ENCODE measurements at places on chromosomes 7 and 10.

DNA sequence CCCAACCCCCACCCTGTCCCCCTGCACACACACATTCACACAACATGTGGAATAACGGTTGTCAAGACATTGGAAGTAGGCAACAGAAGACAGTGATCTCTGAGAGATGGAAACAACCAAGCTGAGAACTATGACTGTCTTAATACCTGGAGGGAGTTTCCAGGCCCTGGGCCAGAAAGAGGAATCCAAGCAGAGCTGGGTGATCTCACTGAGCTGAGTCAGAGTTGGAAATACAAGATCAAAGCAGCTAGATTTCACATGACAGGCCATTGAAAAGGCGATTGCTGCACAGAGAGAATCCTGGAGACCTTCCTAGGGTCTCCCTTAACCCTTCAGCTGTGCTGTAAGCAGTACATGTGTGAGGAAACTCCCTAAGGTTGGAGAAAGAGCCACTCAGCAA lies 165.8 kb upstream of the PRSS1 start:
- DNase-seq: peak; percentile 90

DNA sequence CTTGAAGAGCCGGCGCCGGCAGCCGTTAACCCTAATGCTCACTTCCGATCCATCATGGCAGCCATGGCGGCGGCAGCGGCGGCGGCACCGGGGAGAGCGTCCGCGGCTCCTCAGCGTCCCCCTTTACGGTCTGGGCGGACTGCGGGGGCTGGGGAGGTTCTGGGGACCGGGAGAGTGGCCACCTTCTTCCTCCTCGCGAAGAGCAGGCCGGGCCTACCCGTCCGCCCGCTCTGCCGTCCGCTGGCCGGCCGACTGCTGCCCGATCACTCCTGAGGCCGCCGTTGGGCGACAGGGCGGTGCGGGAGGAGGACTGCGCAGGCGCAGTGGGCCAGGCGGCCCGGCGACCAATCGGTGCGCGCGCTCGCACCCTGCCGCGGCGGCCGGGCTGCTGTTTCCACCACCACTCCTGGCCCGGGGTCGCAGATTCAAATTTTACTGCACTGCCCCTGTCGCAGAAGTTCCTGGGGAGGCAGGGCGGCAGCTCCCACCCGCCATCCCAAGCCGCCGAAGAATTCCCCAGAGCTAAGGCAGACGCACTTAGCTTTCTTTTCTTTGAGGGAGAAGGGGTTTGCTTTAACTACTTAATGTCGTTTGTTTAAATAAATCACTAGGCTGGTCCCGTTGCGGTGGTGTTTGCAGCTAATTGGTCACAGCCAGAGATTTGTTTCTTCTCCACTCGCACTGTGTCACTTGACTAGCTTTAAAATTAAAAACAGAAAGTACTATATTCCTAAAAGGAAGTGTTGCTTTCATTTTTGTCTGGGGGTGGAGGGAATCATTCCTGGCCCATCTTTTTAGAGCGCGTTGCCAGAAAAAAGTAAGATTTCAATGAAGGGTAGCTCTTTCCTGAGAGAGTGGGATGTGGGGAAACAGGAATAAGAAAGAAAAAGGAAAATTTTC lies at the start of gene KIF5B:
Gene KIF5B (minus strand): TSS at position 290 of the 900 bp plus-strand sequence. CDS start 452 bp downstream, outside the sequence.
- peak; percentile 83 for DNase-seq

- no peak for DNase-seq
These were observed 60.8 kb downstream of the CHN2 start for GRCh38 chr7:29255199-29255878.

DNA sequence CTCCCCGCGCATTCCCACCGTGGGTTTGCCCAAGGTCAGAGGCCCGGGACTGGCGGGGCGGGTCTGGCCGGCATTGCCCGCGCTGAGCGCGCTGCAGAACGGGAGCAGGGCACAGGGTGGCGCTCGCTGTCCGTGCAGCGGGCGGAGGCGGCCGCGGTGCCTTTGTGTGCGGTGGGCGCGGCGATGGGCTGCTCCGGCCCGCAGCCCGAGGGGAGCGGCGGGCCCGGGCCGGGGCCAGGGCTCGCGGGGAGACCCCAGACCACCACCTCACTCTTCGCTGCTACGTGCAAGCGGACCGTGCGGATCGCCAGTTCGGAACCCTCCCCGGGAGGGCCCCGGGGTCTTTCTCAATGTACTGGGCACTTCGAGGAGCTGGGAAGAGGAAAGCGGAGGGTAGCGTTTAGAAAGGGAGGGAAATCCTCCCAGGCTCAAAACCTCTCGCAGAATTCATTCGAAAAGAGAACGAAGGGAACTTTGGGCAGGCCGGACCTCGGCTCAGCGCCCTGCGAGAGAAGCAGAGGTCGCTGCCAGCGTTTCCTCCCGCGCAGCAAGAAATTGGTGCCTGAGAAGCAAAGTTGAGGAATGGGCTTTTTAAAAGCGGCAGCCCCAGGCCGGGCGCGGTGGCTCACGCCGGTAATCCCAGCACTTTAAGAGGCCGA lies 8.5 kb downstream of the SP8 start:
- peak; percentile 34 for DNase-seq

DNA sequence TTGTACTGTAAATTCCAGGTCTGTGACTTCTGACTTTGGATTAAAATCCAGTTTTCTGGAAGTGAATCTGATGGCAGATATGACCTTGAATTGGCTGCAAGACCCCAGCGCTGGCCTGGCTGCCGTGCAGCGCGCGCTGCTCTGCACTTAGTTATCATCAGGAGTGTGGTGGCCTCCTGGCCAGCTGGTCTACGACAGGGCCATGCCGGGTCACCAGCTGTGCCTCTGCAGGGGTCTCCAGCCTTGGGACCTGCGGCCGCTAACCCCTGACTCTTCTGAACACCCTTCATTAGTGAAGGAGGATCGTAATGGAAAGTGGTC lies 190.7 kb upstream of the SH2B2 start:
- no peak for DNase-seq

DNA sequence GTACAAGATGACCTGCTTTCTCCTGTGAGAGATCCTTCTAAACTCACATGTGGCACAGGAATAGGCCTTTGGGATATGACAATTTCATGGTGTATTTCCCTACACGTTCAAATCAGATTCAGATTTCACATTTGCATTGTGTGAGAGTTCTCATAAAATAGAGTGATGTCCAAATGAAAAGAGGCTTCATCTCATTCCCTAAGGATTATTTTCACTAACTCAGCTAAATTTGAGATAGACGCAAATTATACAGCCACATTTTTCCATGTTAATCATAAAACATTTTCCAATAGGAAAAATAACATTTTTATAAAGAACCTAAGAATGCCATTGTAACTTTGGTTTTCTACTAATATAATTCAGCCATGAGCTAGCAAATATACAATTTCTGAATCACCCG lies 35.5 kb upstream of the PARD3 start:
- DNase-seq: no peak

- no peak for DNase-seq
These were observed 138.8 kb downstream of the ZEB1 start for GRCh38 chr10:31457858-31458257.

- no peak for DNase-seq
These were observed 1106.8 kb upstream of the C7orf33 start for GRCh38 chr7:147483634-147484292.

- no peak for DNase-seq
These were observed 73.1 kb downstream of the SLC13A1 start for GRCh38 chr7:123126691-123127090.

GRCh38 chr10:131266936-131267813 lies 44.3 kb downstream of the TCERG1L start:
- DNase-seq: no peak

DNA sequence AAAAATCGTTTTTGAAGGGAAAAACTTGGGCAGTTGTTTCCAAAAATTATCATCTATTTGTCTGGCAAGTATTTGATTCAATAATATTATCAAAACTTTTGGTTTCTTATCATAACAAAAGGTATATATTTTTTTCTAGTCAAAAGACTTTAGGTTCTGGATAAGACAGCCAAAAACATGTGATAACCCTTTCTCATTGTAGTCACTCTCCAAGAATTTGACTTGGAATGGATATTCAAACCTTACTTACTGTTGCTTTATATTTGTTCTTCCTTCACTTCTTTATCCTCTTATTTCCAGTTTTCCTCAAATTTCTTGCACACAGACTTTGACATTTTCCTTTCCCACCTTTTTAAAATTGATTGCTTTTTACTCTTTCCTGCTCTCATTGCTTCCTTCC lies 140.9 kb upstream of the FAM3C start:
- DNase-seq: no peak

GRCh38 chr10:9229702-9230244 lies 1175.3 kb downstream of the GATA3 start:
- DNase-seq: peak; percentile 3

GRCh38 chr10:35153716-35154115 lies 27.1 kb downstream of the CREM start:
- no peak for DNase-seq

DNA sequence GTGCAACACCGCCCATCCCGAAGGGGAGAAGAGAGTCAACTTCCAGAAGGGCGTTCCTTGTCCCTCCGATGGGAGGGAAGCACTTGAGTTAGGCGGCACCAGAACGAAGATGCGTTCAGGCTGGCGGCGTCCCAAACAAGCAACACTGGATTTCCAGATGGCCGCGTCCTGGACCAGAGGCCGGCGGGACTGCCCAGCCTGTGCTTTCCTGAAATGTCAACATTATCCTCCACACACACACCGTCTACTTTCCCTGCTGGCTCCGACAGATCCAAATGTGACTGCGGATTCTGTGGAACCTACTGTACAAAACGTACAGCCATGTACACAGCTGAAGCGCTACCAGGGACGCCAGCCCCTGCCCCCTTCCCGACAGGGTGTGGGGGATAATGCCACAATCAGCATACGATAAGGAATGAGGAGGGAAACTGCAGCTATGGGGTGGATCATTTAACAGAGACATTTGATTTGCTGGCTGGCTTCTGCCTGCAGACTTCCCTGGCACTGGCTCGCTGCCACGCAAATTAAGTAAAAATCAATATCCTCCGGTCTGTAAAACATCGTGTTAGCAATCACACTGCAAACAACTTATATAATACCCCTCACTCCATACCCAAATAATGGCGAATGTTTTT lies 82.1 kb downstream of the ZRANB1 start:
- no peak for DNase-seq

DNA sequence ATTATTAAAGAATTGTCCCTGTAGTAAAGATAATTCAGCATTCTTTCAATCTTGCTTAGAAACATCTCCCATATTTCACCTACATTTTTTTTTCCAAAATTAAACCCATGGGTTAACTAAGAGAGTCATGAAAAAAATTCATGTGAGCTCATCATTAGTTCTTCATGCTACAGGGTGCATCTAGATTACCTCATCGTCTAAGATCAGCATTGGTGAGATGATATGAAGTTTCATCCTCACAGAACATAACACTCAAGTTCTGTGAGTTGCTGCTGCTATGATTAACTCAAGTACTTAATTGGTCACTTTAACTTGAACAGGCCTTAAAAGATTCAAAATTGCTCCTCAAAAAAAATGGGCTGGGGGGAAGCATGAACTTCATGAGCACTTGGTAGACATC lies 50.0 kb downstream of the RAB11FIP2 start:
- no peak for DNase-seq

DNA sequence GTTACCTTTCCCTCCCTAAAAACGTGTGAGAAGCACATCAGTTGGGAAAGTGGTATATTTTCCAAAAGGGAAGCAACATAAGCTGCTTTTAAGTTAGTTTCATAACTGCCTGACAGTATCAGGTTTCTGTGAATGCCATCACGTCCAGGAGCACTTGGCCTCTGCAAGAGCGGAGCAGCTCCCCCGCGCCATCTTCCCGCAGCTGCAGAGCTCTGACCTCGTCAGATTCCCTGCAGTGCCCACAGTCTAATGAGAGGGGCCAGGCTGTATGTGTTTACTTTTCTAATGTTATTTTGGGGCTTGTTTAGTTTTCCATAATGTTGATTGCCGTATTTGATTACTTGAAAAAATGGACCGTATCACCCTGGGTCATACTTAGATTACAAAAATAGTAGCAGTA lies 74.2 kb downstream of the MGMT start:
- DNase-seq: no peak

DNA sequence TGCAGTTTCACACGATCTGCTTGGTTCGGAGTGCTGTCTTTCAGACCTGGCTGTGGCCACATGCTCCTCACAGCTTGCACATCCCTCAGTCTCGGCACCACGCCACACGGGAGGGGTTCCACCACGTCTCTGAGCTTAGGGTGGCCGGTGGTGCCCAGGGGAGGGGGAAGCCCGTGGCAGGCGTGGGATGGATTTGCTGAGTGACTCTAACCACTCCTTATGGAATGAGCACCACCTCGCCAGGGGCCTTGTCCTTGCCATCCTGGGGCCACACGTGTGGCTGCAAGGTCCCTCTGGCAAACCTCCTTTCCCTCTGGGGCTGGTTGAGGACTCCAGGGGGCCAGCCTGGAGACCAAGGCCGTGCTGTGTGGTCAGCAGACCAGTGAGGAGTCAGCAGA lies 29.1 kb upstream of the FAM20C start:
- no peak for DNase-seq

DNA sequence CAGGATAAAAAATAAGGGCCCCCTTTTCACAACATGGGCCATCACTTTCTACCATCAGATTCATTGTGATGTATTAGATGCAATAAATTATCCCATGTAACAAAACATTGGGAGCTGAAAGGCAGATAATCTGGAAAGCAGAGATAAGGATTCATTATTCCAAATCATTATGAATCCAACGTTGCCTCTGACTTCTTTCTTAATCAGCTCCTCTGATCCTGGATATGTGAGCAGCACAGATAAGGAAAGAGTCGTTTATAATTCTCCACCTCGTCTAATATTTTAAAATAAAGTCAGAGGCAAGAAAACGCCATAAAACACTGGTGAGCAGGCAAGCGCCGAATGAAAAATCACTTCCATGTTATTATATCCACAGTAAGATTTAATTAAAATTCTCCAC lies 13.8 kb upstream of the GATA3 start:
- DNase-seq: no peak

GRCh38 chr10:55476129-55476528 lies 675.1 kb upstream of the PCDH15 start:
- no peak for DNase-seq

DNA sequence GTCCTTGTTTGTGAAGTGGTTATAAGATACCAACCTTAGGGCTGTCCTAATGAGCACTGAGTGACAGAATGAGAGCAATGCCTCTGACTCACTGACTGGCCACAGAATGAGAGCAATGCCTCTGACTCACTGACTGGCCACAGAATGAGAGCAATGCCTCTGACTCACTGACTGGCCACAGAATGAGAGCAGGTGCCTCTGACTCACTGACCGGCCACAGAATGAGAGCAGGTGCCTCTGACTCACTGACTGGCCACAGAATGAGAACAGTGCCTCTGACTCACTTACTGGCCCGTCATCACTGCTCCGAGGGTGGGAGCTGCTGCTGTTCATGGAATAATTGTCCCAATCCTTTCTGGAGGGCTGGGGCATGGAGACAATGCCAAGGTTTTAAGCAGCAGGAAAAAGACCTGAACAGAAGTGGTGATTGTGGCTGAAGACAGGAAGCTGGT lies 265.2 kb upstream of the PPP2R2D start:
- no peak for DNase-seq

Data from inflammatory macrophage (primary cell).